CD4-positive, alpha-beta T cell treated with Interleukin-6 for 4 hours (primary cell): ENCODE measurements at places on chromosomes 2 and 18.
A peak's percentile ranks its signal among the peaks of the same experiment; 100 is the strongest.

DNA sequence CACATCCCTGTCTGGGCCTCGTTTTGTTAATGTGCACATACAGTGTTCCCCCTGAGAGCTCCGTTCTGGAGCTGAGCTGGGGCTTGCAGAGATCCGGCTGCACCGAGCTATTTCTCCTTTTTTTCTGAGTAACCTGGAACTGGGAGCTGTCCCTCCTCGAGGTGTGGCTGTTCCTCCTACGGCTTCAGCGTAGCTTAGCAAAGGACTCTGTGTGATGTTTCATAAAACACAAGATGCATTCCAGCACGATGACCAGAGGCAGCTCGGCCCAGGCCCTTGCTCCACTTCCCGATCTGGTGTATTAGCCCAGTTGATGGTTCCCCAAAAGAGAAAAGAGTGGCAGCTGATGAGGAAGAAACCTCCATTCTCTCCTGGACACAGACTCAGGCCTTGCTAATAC is 103.0 kb downstream of the FAM210A start:
- no peak for DNase-seq

GRCh38 chr2:143056550-143056949 is 72.7 kb upstream of the ARHGAP15 start:
- DNase-seq, result no peak

GRCh38 chr18:54872681-54873080 is 44.4 kb downstream of the RAB27B start:
- DNase-seq, result no peak

DNA sequence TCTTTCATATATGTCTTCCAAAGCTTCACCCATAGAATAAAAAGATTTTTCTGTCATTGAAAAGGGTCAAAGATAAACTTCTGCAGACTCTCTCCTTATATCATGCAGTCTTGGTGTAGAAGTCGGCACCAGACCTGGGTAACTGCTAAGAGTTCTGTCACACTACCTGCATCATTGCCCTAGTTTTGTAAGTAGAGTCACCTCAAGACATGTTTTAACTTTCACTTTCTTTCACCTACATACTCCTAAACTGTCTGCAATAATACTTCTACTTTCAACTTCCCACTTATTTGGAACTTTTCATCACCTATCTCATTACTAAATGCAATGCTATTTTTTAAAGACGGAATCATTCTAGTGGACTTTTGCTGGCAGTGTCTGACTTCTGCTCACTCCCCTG is 475.6 kb upstream of the VRK2 start:
- no peak for DNase-seq

DNA sequence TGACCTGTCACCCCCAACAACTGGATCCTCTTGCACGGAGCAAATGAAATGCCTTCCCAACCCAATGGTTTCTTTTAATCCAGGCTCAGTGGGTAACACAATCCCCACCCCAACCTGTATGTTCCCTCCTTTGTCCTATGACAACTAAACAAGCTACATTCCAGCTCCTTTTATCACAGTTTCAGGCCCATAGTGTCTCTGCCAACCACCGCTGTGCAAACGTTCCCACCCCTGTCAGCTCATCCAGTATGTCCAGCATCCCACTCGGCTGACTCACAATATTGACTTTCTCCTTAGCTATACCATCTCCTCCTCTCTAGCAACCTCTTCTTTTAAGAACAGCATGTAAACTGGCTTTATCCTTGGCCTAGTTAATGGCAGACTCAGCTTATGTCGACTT is 117.9 kb upstream of the PPP1CB start:
- no peak for DNase-seq

GRCh38 chr2:74206180-74206688 is 7.8 kb downstream of the MTHFD2 start:
- peak; percentile 27 for DNase-seq

DNA sequence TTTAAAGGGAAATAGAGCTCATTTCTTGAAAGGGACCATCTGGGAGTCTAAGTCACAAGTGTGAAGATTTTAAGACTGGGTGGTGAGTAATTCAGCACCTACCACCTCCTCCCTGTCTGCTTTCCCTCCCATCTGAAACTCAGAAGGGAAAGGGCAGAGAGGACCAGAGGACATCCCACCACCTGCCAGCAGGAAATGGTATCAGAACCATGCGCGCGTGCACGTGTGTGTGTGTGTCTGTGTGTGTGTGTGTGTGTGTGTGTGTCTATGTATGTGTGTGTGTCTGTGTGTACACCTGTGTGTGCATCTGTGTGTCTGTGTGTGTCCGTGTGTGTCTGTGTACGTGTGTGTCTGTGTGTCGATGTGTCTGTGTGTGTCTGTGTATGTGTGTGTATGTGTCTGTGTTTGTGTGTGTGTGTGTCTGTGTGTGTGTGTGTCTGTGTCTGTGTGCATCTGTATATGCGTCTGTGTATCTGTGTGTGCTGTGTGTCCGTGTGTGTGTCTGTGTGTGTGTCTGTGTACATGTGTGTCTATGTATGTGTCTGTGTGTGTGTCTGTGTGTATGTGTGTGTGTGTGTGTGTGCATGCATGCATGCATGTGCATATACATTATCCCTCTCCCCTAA is 76.8 kb downstream of the ZFP36L2 start:
- DNase-seq, result peak; percentile 69

GRCh38 chr2:215354771-215355695 is 43.2 kb downstream of the ATIC start:
- no peak for DNase-seq

- DNase-seq, result no peak
These were observed 107.8 kb upstream of the PNPT1 start for GRCh38 chr2:55801436-55801835.

GRCh38 chr2:150549381-150549780 is 61.9 kb upstream of the RND3 start:
- no peak for DNase-seq

GRCh38 chr2:46335391-46336282 is 38.4 kb downstream of the EPAS1 start:
- no peak for DNase-seq

GRCh38 chr2:240393831-240394410 is 41.5 kb upstream of the GPC1 start:
- no peak for DNase-seq

DNA sequence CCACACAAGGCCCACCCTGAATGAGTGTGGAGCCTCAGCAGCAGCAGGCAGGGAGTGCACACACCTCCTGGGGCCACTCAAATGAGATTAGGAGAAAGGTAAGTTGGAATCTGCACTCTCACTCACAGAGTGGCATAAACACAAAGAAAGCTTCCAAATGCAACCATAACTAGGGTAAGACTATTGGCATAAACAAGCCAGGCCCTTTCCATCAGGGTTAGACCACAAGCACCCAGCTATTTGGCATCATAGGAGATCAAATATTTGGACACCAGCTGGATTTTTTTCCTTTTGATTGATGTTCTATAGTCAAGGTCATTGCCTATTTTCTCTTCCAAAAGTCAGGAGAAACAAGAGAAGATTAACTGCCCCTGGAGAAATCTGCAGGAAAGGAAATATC is 471.5 kb downstream of the TXNL1 start:
- DNase-seq, result no peak

DNA sequence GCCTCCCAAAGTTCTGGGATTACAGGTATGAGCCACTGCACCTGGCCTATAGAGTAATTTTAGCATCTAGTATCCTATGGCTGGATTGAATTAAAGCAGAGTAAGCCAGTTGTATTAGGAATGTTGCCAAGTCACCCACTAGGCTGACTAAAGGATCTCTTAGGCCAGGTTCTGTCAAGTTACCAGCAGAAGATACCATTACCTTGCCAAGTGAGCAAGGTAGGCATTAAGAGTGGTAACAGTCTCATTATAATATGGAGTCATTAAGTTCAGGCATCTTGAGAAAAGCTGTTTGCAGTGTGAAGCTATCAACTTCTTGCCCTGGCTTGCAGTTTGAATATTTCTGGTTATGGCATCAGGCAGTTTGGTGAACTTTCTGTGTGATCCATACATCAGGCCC is 37.0 kb upstream of the MTCL1 start:
- no peak for DNase-seq

DNA sequence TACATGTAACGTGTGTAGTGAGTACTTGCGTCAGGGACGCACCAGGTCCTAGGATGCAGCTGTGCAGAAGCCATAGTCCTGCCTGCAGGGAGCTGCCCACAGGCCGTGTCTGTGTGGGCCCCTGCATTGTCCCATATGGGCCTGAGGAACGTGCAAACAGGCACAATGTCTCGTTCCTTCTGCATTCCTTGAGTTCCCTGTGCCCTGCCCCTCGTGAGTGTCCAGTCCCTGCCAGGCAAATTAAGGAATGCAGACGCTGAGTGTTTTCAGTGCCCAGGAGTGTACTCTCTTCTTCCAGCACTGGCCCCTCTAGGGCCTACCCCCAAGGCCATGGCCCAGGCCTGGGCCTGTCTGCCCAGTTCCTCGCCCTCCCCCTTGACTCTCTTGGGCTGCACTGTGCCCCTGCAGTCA is 61.8 kb downstream of the FAM168B start:
- DNase-seq, result no peak

- DNase-seq, result no peak
These were observed 369.2 kb downstream of the GALNT13 start for GRCh38 chr2:154240921-154241379.

DNA sequence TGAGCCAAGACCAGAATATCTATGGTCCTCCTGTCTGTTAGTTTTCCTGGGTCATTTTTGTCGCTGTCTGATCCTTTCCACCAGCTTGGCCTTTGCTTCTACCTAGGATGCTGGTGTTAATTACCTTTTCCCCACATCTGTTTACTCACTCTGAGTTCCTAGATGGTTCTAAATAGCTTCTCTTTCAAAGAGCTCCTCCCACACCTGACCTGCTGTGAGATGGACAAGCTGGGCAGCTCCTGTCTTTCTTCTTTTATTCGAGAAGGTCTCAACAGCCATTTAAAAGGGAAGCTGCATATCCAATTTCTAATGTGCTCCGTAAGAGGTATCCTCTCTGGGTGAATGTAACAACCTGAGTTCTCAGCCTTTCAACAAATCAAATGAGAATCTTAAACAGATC is 156.2 kb downstream of the HRH4 start:
- DNase-seq, result no peak

- no peak for DNase-seq
These were observed 878.4 kb downstream of the CPS1 start for GRCh38 chr2:211434773-211435172.

DNA sequence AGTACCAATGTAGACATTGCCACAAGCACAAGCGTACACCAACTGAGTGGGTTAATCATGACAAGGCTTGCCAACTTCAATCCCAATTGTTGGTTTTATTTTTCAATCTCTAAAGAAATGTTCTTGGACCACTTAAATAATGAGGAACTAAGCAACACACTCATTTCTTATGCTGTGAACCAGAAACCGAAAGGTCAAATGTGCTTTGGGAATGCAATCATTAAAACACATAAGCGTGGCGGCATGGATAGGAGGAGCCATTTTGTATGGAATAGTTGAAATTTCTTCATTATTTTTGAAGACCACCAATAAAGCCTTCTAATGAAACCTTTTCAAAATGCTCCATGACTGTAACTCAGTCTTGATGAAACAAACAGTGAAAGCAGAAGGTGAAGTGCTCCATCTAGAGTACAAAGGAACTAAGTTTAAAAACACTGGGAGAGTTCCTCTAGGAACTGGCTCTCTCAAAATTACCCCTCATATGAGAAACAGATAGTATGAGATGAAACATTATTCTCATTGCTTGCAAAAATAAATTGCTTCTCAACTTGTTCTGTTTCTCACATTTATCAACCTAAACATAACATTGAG is 113.2 kb upstream of the CHST9 start:
- no peak for DNase-seq

DNA sequence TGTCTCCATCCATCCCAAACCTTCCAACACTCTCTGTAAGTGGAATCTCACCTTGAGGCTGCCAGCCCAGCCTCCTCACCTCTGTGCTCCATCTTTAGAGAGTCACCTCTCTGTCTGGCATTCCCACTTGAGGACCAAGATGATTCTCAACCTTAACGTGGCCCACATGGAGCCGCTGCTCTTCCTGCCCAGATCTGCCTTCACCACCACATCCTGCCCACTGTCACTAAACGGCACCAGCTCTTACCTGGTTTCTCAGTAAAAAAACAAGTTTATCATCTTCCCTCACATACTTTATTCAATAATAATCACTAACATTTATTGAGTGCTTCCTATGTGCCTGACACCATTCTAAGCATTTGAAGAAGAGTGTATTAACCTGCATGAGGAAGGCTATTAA is 80.4 kb downstream of the NEDD4L start:
- DNase-seq, result no peak

DNA sequence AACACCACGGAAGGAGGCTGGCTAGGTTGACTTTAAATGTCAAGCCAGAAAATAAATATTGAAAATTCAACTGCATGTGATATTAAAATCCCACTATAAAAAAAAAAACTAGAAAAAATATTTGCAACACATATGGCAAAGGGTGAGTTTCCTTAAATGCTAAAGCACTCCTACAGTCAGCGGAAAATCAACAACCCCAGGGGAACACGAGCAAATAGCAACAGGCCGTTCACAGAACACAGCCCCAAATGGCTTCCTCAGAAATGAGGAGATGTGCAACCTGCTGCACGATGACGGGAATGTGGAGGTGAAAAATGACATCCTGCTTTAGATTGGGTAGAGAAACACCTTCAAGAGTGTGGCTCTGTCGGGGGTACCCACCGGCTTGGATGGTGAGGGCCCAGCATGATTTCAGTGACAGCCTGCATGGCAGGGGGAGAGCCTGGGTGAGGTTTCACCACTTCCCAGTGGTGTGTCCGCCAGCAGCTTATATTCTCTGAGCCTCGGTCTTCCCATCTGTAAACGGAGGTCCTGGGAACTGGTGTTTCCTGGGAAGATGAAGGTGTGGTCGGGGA is 157.9 kb upstream of the GLI2 start:
- no peak for DNase-seq

DNA sequence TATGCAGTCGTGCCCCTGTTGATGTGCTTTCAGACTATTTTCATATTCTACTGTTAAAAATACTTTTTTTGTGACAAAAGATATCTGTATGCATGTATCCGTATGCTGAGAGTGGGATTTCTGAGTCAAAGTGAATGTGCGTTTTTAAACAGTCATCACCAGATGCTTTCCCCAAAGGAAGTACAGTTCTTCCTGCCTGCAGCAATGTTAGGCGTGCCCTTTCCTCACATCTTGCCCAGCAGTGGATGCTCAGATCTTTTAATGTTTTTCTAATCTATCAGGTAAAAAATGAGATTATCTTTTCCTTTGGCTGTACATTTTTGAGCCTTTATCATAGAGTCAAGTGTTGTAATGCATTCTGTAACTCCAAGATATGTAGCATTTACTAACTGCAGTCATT is 111.7 kb downstream of the PTPRM start:
- DNase-seq, result no peak

- DNase-seq, result no peak
These were observed 96.9 kb upstream of the ZNF236 start for GRCh38 chr18:76725445-76725844.

DNA sequence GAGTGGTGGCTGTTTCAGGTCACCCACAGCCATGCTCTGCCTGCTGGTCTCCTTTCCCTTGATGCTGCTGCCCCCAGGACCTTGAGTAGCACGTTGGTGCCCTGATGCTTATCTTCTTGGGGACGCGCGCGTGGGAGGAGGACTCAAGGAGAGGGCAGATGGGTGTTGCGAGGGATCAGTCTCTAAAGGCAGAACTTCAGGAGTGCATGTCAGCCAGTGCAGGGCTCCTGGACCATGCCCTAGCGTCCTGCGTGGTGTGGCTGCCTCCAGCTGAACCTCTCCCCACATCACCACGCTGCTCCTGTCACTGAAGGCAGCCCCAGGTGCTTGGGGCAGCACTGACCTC is 62.5 kb upstream of the GLI2 start:
- DNase-seq, result no peak
